ENCODE measurements at places on chromosomes 6 and 20. TPM values are rescaled to one million over a fixed set of nuclear protein-coding genes. Genes with fewer than 3 reads are reported as not detected.

GRCh38 chr6:14070457-14070856, 47.1 kb upstream of the CD83 start:
- no peaks in the 10 kb centered on the region for H3K36me3 ChIP-seq
- H3K4me3 ChIP-seq = no peak overlapping the region
- H3K4me1 ChIP-seq = no peaks in the 10 kb centered on the region
- no peak for DNase-seq

The LY6G6C gene
- 0.08 TPM for polyA plus RNA-seq

GRCh38 chr20:50378170-50379000, 131.8 kb upstream of the PTPN1 start:
- no peak for DNase-seq
- H3K4me1 ChIP-seq = peaks cover 20% of the 10 kb centered on the region
- no peak overlapping the region for H3K27ac ChIP-seq
- H3K4me3 ChIP-seq = no peak overlapping the region
- no peaks in the 10 kb centered on the region for H3K27me3 ChIP-seq
- H3K36me3 ChIP-seq = no peaks in the 10 kb centered on the region

DNA sequence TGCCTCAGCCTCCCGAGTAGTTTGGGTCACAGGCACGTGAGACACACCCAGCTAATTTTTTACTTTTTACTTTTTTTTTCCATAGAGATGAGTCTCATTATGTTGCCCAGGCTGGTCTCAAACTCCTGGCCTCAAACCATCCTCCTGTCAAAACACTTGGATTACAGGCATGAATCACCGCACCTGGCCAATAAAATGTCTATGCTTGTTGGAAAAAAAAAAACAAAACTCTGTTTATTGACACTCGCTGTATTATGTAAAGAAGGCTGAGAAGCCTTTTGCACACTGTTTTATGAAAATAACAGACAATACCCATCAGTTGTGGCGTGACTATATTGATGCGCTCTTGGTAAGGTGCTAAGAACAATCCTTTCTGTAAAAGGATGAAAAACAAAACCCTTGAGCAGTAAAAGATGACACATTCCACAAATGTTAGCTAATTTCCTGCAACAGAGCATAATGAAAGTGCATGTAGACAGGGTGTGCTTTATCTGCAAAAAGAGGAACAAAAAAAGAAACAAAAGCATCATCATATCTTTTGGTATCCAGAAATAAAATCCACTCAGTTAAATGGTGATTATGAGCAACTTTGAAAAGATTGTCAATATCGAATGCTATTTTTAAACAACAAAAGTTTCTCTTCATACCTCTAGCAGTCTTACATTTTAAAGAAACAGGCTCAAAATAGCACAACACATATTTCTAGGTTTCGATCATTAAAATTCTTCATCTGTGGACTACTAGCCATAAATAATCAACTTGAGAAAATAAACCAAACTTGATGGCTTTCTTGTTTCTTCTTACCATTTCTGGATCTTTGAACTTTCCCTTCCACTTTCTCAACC, 108.3 kb upstream of the PHACTR1 start:
- no peak overlapping the region for H3K4me3 ChIP-seq
- H3K27me3 ChIP-seq = no peaks in the 10 kb centered on the region
- peaks cover 2% of the 10 kb centered on the region for H3K4me1 ChIP-seq
- no peak overlapping the region for H3K27ac ChIP-seq
- DNase-seq = no peak

DNA sequence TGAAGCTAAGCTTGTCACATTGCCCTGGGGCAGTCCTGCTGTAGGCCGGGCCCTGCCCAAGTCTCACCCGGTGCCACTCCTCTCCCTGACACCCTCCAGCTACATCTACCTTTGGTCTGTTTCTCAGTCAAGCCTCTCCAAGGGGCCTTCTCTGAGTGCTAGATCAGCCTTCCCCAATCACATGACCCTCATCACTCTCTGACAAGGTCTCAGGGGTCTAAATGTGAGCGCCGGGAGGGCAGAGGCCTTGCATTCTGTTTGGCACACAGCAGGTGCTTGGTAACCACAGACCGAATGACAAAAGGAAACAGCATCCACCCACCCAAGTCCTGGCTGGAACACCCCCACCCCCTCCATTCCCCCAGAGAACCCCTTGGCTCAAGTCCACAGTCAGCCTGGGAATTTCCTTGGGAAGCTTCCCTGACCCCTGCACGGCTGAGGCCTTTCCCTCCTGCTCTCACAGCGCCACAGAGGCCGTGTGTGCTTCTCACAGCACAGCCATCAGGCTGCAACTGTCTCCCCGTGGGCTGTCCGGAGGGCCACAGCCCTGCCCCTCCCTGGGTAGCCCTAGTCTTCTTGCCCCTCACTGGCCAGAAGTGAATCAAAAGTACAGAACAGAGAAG, 32.9 kb downstream of the PKIG start:
- no peak overlapping the region for H3K27ac ChIP-seq
- H3K36me3 ChIP-seq = peaks cover 4% of the 10 kb centered on the region
- no peaks in the 10 kb centered on the region for H3K27me3 ChIP-seq
- H3K4me3 ChIP-seq = no peak overlapping the region
- no peaks in the 10 kb centered on the region for H3K4me1 ChIP-seq

The GSTA3 gene
- not detected for polyA plus RNA-seq

The SLC22A1 gene
- polyA plus RNA-seq = 0.20 TPM

GRCh38 chr6:158686791-158687381, 37.0 kb downstream of the SYTL3 start:
- H3K36me3 ChIP-seq = no peaks in the 10 kb centered on the region
- no peaks in the 10 kb centered on the region for H3K4me1 ChIP-seq
- DNase-seq = no peak
- no peak overlapping the region for H3K27ac ChIP-seq
- no peak overlapping the region for H3K4me3 ChIP-seq

DNA sequence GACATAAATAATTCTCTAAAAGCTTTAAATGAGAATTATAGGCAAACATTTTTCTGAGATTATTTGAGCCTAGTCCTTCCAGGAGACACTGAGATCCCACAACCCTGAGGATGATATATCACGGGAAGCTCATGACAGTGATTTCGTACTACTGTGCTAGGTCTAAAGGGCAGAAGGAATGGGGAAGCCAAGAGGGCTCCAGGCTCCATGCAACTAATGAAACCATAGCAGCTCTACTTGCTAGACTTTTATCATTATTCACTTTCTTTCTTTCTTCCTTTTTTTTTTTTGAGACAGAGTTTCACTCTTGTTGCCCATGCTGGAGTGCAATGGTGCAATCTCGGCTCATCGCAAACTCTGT, 57.3 kb upstream of the SGK1 start:
- H3K27me3 ChIP-seq = no peaks in the 10 kb centered on the region
- no peak overlapping the region for H3K27ac ChIP-seq
- no peak overlapping the region for H3K4me3 ChIP-seq
- H3K4me1 ChIP-seq = no peaks in the 10 kb centered on the region
- no peak for DNase-seq
- no peaks in the 10 kb centered on the region for H3K36me3 ChIP-seq

- H3K4me1 ChIP-seq = no peaks in the 10 kb centered on the region
- no peaks in the 10 kb centered on the region for H3K36me3 ChIP-seq
- H3K27ac ChIP-seq = no peak overlapping the region
- no peak for DNase-seq
- H3K4me3 ChIP-seq = no peak overlapping the region
- no peaks in the 10 kb centered on the region for H3K27me3 ChIP-seq
Measured at GRCh38 chr6:6460416-6460815, 128.1 kb upstream of the LY86 start.

DNA sequence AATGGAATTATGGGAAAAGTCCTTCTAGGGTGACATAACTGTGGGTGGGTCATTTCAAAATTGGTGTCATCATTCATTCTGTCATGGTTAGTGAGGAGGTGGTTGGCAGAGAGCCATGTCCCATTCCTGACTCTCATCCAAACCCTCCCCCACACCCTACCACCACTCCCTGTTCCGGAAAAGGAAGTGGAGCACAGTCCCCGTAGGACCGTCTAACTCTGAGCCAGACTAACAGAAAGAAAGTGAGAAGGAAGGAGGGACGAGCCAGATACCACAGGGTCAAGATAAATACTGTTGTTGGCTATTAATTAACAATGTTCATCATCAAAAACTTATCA, 4.8 kb downstream of the TRIM10 start:
- peaks cover 34% of the 10 kb centered on the region for H3K27me3 ChIP-seq
- no peak overlapping the region for H3K4me3 ChIP-seq
- no peak overlapping the region for H3K27ac ChIP-seq
- no peaks in the 10 kb centered on the region for H3K36me3 ChIP-seq

The CLDN20 gene
- polyA plus RNA-seq = not detected

DNA sequence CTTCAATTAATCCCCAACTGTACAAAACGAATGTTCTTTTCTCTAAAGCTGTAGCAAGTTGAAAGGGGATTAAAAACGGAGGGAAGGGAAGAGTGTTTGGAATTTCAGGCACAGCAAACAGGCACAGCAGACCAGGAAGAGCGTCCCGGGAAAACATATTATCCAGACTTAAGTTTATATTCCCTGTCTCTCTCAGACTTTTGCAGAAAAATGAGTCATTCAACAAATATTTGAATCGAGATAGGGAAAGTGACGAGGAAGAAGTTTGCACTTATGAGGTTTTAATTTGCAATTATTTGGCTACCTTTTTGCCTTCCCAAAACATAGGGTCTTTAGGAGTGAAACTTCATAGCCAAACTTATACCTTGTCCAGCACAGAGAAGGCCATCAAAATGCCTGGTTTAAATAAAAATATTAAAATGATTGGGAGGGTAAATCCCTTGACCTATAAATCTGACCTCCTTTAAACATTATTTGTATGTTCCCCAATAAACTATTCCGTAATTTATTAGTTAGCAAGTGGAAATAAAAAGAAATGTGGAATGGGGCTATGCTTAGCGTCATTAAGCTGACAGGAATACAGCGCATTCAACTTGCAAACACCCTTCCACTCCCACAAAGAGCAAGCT, 16.0 kb downstream of the HFE start:
- no peaks in the 10 kb centered on the region for H3K36me3 ChIP-seq
- no peak for DNase-seq
- H3K4me3 ChIP-seq = peak overlapping the region; percentile 65
- H3K27me3 ChIP-seq = no peaks in the 10 kb centered on the region
- H3K27ac ChIP-seq = peak overlapping the region; percentile 88

- no peak overlapping the region for H3K27ac ChIP-seq
- H3K4me3 ChIP-seq = no peak overlapping the region
- DNase-seq = no peak
- H3K27me3 ChIP-seq = no peaks in the 10 kb centered on the region
- H3K36me3 ChIP-seq = no peaks in the 10 kb centered on the region
Measured at GRCh38 chr6:157272372-157272771, 50.9 kb downstream of the TMEM242 start.

DNA sequence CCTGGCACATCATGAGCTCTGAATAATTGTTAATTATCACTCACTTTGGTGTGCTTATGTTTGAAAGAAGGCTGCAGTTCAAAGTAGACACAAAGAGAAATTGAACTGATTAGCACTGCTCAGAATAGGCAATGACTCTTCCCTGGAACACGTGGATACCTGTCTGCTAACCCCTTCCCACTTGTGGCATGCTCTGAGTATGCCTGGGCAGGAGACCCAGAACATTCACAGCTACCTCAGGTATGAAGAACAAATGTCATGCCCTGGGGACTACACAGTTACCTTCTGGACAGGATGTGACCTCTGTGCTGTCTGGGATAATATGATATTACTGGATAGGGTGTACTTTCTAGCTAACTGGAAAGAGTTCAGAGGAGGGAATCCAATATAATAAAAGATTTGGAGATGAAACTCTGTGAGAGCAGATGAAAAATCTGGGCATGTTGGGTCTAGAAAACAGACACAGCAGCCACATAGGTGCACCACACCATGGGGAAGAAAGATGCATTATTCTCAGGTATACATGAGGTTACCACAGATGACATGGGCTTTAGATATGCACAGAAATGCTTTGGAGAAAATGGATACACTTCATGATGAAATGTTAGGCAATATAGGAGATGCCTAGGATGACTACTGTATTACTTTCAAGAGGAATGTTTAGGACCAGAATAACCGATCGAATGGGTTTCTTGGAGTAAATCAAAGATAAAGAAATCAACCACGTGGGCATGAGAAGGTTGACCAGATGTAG, 324.2 kb upstream of the PREP start:
- H3K27me3 ChIP-seq = no peaks in the 10 kb centered on the region
- no peaks in the 10 kb centered on the region for H3K36me3 ChIP-seq
- no peak for DNase-seq
- no peak overlapping the region for H3K4me3 ChIP-seq
- H3K27ac ChIP-seq = no peak overlapping the region

The AIF1 gene
- not detected for polyA plus RNA-seq

GRCh38 chr6:112443179-112444065, 96.3 kb downstream of the RFPL4B start:
- 0 out of 2 replicates have a peak, but pooled peaks cover 6% of the 10 kb centered on the region for H3K4me1 ChIP-seq
- peak; percentile 1 for DNase-seq
- no peak overlapping the region for H3K4me3 ChIP-seq
- no peak overlapping the region for H3K27ac ChIP-seq
- no peaks in the 10 kb centered on the region for H3K36me3 ChIP-seq
- no peaks in the 10 kb centered on the region for H3K27me3 ChIP-seq

DNA sequence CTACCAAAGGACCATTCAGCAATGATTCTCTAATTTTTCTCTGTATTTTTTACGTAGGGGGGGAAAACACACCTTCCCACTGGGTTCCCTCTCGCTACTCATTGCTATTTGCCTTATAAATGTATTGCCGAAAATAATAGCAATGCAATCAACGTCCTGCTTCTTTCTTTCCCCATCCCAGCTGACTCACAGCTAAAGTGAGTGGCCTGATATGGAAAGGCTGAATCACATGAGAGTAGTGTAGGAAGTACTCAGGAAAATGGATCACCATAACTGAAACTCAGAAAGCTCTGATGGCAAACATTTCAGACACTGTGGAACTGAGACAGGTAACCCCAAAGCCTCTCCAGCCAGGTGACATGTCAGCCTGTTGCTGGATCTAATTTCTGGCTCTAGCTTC, 49.3 kb upstream of the SRPK1 start:
- H3K27me3 ChIP-seq = no peaks in the 10 kb centered on the region
- no peaks in the 10 kb centered on the region for H3K36me3 ChIP-seq

The C20orf144 gene
- polyA plus RNA-seq = 0.12 TPM

The HCRTR2 gene
- not detected for polyA plus RNA-seq

DNA sequence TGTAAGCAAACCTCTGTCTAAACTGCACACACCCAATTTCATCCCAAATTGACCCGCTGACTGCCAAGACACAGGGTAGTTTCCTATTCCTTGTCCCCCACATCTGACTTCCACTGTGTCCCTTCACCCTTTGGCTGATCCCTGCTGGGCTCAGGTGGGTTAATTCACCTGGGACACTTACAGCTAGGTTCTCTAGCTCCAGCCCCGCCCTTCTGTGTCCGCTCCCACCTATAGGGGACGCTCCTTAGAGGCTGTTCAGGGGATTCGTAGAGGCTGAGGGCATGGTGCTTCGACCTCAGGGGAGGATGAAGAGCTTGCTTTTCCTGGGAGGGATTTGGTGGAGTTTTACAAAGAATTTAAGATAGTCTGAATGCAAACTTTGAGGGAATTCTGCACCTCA, 4.0 kb upstream of the CD93 start:
- H3K27me3 ChIP-seq = peaks cover 83% of the 10 kb centered on the region
- H3K36me3 ChIP-seq = no peaks in the 10 kb centered on the region
- H3K27ac ChIP-seq = no peak overlapping the region
- DNase-seq = no peak

Data from SK-N-SH (cell line).